ENCODE measurements at places on chromosomes 4 and X. TPM values are rescaled to one million over a fixed set of nuclear protein-coding genes. Genes with fewer than 3 reads are reported as not detected.

DNA sequence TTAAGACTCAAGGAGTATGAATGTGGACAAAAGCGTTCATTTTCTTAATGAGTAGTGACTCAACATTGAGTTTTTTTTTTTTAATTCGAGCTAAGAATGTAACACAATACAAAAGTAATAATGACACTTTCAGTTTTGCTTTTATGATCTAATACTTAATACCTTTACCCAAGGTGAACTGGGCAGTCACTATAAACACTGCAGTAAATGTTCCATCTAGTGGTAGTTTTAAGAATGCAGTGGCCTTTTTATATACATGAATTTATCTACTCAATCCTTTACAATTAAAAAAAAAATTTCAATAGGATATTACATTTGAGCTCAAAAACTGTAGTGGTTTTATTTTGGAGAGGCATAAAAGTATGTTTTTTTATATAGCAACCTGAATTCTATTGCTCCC is 33.9 kb downstream of the PDK3 start:
- DNase-seq = no peak

DNA sequence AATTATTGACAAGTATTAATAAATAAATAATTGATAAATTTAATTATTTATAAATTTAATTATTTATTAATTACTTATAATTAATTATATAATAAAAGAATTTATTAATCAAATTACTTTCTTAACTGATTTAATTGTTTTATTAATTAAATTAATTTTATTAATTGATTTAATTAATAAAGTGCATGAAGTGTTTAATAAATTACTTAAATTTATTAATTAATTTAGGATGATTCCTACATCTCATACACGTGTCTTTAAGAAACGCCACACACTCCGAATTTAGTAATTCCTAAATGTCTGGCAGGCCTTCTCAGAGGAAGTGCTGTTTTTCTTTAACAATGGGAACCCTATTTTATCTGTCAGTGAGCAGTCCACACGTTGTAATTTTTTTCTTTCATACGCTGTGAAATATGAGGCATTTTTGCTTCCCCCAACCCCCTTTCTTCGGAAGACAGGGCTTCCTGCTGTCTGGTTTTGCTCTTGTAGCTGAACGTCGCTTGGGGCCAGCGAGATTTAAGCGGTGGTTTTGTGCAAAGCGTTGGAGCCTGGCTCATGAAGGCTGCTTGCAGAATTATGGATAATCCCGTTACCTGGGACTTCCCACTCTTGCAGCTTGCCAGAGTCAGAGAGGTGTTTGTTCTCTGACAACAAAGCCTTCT is 46.8 kb downstream of the CRLF2 start:
- no peak for DNase-seq

Gene PSAPL1
- total RNA-seq = not detected

Gene GAK
- 265 TPM for total RNA-seq

Gene PARM1
- total RNA-seq = 282 TPM

Gene PDCL2
- total RNA-seq = not detected

- DNase-seq = no peak
Measured at GRCh38 chrX:9430346-9430921, 34.4 kb upstream of the TBL1X start.

- DNase-seq = no peak
Measured at GRCh38 chr4:61192392-61192791, 7.7 kb upstream of the ADGRL3 start.

Gene SLC9B1
- total RNA-seq = 0.39 TPM

Gene PTCHD1
- total RNA-seq = 1.9 TPM
